ENCODE measurements at places on chromosomes 7 and 10.
A peak's percentile ranks its signal among the peaks of the same experiment; 100 is the strongest.

- DNase-seq, result no peak
Measured at GRCh38 chr10:100223879-100224278, 5.5 kb downstream of the CHUK start.

- peak; percentile 63 for DNase-seq
Measured at GRCh38 chr7:92461027-92462003, 14.0 kb downstream of the GATAD1 start.

GRCh38 chr10:84179059-84179710, 5.6 kb downstream of the GPR15LG start:
- DNase-seq, result peak; percentile 49

GRCh38 chr10:44760513-44760912, 150.6 kb upstream of the TMEM72 start:
- no peak for DNase-seq

DNA sequence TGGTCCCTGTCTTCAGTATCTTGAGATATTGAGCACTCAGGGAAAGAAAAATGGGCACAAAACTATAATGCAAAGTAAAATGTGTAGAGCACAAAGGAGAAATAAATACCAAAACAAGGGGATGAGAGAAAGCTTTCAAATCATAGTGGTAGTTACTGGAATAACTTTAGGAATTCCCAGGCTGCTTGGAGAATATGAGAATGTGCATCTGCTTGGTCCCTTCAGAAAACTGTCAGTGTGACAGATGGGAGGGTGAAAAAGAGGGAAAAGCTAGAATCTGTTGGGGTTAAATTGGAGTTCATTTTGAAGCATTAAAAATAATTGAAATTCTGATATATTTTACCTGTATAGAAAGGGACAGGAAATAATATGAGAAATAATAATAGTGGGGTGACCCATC, 15.3 kb downstream of the ST7 start:
- DNase-seq, result no peak

DNA sequence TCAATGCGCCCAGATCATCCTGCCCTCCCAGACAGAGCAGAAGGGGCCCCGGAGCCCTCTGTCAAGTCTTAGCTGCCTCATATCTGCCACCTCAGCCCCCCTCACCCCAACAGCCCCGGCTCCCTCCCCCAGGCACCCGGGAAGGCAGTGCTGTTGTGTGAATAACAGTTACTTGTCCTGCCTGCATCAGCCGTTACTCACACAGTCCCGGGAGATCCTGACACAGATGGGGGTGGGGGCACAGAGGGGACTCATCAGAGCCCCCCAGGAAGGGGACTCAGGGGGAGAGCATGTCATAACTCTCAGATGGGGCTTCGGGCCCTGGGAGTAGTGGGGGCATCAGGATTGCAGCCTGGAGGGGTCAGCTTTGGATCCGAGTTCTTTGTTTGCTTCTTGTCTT, 12.4 kb upstream of the SERPINE1 start:
- DNase-seq, result no peak

GRCh38 chr10:88895250-88895649, 15.2 kb downstream of the STAMBPL1 start:
- no peak for DNase-seq

DNA sequence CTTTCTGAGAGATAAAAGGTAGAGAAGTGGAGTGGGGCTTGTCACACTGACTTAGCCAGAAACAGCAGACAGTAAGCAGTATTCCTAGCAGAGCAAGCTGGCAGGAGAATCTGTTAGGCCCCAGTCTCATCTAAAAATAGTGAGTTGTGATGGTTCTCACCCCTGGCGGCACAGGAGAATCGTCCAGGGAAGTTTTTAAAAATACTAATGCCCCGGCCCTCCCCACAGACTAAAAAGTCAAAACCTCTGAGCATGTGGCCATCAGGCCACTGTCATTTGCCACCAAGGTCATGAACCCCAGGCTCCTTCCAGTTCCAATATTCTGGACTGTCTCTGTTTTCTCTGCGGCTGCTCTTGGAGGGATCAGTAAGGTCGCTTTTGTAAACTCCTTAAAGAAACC, 34.0 kb downstream of the LYZL1 start:
- no peak for DNase-seq

DNA sequence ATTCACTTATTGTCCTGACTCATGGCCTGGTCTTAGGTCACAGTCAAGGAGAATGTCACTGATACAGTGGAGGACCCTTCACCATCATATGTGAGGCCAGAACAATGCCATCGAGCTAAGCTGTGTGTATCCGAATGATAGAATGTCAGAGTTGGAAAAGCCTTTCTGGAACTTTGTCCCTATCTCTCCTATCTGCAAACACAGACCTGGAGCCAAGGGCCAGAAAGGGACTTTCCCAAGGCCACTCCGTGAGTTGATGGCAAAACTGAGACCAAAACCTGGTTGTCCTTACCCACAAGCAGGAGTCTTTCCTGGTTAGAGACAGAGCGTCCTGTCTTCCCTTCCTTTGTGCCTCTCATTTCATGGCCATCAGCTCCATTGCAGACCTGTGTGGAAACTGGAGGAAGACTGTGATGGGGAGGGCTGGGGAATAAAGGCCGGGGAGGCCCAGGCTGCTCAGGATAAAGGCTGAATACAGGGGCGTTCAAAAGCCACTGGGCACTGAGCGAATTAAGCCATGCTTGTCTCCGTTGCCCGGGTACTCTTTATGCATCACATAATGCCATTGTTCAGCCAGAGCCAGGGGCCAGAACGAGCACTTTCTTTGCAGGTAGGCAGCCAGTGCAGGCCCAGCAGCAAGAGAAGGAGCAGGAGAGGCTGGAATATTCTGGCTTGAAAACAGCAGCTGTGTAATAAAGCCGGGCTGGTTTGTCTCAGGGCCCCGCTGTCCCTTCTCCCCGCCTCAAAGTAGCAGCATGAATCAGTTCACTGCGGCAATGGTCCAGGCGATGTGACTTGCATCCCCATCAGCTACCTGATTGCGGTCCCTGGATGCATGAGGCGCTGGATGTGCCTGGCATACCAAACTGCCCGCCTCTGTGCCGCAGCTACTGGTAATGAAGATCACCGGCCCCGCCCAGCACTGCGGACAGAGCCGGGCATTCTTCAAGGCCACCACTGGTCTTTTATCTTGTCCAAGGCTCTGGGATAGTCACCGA, 143.0 kb downstream of the RPS24 start:
- no peak for DNase-seq

DNA sequence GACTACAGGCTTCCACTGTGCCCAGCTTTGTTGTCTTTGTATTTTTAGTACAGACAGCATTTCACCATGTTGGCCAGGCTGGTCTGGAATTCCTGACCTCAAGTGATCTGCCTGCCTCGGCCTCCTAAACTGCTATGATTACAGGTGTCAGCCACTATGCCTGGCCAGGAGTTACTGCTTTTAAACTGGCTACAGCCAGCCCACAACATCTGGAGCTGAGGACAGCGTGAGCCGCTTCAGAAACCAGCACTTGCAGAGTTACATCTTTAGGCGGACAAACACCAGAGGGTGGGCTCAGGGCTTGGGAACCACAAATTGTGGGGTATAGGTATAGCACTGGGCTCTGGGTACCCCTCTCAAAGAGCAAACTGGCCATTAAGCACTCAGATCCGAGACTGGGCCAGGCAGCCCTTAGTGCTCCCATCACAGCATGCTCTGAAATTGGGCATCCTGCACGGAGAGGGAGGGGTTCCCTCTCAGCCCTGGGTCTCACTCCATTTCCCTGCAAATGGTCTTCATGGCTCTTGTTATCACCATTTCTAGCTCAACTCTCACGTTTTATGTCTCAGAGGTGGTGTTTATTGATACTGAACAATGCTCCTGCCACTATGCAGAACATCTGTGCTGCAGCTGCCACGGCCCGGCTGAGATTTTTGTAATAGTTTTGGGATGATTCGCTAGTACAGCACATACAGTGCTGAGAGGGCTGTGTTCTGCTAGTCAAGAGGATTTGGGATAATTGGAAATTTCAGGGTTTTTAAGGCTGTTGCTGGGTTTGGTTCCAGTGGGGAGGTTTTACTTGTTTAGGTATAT, 146.4 kb upstream of the LYZL2 start:
- DNase-seq, result peak; percentile 70

DNA sequence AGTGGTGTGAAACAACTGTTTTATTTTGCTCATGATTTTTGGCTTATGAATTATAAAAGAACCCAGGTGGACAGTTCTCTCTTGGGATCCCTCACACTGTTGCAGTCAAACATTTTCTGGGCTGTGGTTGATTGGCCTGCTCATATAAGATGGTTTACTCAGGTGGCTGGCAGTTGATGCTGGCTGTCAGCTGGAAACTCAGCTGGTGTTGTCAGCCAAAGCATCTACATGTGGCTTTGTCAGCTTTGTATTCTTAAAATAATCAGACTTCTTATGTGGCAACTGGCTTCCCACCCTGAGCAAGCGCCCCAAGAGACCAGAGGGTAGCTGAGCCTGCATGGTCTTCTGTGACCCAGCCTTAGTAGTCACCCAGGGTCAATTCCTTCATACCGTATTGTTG, 534.7 kb downstream of the NRG3 start:
- DNase-seq, result peak; percentile 26

GRCh38 chr10:61120805-61121204, 176.8 kb upstream of the RHOBTB1 start:
- no peak for DNase-seq

DNA sequence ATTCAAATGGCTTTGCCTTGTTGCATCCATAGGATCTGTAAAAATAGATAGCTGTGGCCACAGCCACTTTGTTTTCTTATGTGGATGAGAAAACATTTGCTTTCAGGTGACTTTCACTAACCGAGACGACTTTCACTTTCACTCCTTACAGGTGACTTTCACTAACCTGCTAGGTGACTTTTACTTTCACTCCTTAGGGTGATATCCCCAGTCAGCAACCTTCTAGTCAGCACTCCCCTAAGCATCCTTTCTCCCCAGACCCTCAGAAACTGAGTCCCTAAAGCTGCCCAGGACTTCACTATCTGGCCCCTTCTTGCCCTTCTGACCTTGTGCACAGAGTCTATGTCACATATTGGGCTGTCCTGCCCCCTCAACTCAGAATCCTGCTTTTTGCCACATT, 177.5 kb downstream of the RELN start:
- no peak for DNase-seq

- peak; percentile 81 for DNase-seq
Measured at GRCh38 chr10:20858292-20859124, 38.6 kb downstream of the NEBL start.

- DNase-seq, result peak; percentile 59
Measured at GRCh38 chr7:86814661-86815379, 171.1 kb downstream of the GRM3 start.

DNA sequence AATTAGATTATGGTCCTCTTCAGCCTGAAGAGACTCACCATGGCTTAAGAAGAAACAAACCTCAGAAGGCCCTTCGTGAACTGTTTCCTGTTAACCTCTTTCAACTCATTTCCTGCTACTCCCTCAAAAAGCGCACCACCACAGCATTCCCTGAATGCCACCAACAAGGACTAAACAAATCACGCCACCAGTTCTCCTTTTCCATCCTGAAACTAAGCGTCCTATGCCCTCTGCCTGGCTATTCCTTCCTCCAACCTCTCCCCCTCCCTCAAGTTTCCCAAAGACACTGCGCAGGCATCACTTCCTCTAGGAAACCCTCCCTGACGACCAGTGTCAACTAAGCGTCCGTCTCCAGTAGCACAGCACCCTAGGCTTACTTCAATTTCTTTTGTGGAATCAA, 12.0 kb downstream of the YWHAG start:
- DNase-seq, result no peak

- DNase-seq, result peak; percentile 56
Measured at GRCh38 chr10:7302392-7302906, 108.4 kb downstream of the SFMBT2 start.

- no peak for DNase-seq
Measured at GRCh38 chr7:28706584-28706983, 251.5 kb downstream of the TRIL start.

GRCh38 chr10:66586897-66587679, 338.7 kb upstream of the LRRTM3 start:
- no peak for DNase-seq

DNA sequence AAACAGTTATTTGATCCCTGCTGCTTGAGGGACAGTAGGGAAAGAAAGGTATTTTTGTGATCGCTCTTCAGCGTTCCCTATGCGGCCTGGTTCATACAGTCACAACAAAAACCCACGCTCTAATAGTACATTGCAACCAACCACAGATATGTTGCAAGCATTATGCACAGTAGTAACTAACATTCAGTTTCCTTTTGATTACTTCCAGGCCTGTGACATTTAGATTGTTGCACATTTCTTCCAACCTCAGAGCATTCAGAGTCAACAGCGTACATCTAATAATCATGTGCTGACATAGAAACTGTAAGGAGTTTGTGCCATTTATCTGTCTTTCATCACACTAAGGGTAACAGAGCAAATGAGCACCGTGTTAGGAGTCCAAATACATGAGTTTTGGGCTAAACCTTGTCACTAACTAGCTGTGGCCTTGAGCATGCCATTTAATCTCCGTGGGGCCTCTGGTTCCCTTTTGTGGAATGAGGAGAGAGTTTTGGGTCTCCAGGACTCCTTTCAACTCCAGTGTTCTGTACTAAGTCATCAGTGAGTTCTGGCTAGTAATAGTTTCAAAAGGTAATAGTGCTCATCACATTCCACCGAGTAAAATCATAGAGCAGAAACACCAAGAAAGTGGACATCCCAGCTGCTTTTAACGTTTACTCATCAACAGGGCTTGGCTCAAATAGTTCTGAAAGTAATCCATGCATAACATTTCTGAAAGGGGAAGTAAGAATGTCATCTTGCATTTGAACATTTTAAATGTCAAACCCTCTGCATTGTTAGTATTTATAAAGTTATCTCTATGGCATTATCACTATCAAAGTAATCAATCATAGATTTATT, 99.0 kb upstream of the FZD1 start:
- no peak for DNase-seq

GRCh38 chr7:87091487-87092066, 32.1 kb upstream of the ELAPOR2 start:
- DNase-seq, result no peak

DNA sequence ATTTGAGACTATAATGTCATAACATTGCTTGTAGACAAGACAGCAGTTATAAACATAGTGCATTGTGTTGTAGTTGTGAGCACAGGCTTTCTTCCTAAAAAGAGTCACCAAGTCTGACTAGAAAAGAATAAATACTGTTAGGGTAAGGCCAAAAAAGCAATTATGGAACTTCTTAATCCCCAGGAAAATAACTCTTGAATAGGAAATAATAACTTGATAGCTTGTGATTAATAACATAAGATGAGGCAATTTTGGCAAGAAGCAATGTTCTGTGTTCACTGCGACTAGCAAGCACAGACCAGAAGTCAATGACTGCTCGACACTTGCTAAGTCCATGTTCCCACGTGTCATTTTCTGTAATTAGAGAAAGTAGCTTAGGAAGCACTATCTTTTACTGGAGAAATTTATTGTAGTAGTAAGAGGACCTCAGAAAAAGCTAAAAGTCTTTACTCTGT, 97.1 kb downstream of the AGMO start:
- DNase-seq, result no peak

DNA sequence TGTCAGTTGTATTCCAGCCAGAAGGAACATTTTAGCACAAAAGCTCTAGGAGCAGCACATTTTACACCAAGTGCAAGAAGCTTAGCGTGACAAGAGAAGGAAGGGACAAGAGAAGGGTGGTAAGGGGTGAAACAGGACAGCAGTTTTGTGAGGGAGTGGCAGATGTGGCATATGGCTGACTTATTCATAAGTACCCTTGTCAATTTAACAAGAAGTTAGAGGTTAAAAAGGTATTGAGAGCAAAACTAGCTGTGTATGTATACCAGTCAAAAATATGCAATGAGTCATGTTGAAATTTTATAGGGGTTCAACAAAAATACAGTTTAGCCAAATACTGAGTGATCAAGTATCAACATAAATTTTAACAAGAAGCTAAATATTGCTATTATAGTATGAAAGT, 561.5 kb upstream of the POT1 start:
- no peak for DNase-seq
